ENCODE measurements at places on chromosomes 3 and 15. TPM values are rescaled to one million over a fixed set of nuclear protein-coding genes. Genes with fewer than 3 reads are reported as not detected.

The SLC28A1 gene
- polyA plus RNA-seq, result 7.7 TPM

DNA sequence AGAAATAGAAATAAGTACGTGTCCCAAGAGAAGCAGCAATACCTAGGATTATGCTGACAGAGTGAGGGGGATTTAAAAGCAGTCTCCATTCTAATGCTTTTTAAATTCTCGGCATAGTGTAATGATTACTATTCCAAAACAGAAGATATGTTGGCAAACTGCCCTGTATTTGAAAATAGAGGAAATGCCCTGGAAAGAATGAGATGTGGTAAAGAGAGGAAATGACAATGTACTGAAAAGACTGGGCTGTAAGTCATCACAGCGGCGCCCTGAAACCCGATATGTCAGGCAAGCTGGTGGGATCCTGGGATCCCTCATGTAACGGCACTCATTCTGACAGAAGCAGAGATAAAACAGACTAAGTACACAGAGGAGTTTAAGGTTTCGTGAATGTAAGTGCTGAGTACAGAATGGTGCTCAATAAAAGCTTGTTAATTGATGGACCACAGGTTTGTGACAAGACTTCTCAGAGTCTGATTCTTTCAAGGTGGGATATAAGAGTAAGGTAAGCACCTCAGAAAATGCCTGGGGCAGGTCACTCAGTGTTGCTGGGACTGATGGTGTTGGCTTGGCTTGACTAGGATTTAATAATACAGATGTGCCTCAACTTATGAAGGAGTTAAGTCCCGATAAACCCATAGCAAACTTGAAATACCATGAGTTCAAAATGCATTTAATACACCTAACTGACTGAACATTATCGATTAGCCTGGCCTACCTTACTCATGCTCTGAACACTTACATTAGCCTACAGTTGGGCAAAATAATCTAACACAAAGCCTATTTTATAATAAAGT, 91.4 kb downstream of the NFKBIZ start:
- DNase-seq, result peak; percentile 14

The KCNMB2 gene
- 22.3 TPM for polyA plus RNA-seq

DNA sequence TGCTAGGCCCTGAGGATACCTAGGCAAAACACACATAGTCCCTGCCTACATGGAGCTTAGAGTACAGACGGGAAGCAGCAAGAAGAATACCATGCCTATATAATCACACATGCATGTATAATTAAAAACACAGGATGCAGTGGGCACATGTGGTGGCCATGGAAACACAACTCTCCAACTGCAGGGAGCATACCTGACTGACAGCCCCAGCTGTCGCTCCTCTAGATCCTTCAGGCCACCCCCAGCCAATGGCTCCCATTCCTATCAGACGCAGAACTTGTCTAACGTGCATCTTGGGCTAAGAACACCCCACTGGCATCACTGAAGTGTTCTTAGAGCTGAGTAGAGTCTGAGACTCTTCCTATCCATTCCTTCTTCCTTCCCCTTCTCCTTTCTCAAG, 125.5 kb upstream of the FRMD4B start:
- no peak for DNase-seq

GRCh38 chr3:191634902-191635301, 173.9 kb downstream of the PYDC2 start:
- no peak for DNase-seq

The PIGBOS1 gene
- polyA plus RNA-seq, result 16.1 TPM

- peak; percentile 53 for DNase-seq
These were observed at the start of gene IQSEC1 for GRCh38 chr3:13073326-13074005. TSS of gene IQSEC1 (minus strand) at chr3:13073429. CDS start at chr3:13073014, 415 bp downstream.

The PLA2G4D gene
- polyA plus RNA-seq, result 0.07 TPM
